ENCODE measurements at places on chromosomes 2 and 18.

- DNase-seq = no peak
Observed at GRCh38 chr2:146818122-146818521, 1026.7 kb upstream of the ACVR2A start.

DNA sequence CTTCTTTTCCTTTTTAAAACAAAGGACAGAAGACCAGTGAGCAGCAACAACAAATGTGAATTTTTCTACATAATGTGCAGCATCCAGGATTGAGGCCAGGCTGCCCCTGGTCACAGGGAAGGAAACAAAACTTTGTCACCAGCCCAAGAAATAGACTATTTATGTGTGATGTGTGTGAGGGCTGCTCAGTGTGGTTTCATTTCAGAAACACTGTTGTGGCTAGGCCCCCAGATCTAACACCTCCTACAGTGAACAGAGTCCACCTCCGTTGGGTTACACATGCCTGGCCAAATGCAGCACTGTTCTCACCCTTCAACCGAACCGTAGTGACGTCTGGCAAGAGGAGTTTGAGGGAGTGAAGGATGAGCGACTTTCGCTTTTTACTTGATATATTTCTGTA is 146.3 kb upstream of the RIOK3 start:
- no peak for DNase-seq

DNA sequence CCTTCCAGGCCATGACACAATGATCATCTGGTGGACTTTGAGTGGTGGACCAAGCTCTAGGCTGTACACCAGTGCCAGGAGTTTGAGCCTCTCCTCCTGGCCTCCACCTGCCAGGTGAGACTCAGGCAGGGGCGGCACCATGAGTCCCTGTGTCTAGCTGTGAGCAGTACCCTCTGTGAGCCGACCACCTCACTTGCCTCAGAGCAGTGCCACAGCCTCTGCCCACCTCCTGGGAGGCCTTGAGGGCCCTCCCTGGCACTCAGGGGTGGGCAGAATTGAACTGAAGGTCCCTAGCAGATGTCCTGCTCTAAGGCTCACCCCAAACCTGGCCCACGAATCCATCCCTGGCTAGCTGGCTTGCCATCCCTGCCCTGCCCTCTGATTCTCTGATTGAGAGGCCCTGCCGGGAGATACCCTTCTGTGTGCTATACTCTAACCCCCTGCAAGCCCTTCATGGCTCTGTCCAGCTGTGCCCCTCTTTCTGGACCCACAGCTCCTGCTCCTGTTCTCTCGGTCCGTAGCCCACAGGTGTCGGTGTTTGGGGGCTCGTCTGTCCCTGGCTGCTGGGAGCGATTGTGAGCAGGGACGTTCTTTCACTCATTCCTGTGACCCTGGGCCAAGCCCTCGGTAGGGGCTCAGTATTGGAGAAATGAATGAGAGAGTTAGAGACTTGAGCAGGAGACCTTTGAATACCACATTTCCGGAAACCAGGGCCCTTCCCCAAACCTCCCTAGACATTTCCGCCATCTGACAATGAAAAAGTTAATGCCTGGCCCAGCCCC is 70.0 kb downstream of the INHBB start:
- DNase-seq = no peak

DNA sequence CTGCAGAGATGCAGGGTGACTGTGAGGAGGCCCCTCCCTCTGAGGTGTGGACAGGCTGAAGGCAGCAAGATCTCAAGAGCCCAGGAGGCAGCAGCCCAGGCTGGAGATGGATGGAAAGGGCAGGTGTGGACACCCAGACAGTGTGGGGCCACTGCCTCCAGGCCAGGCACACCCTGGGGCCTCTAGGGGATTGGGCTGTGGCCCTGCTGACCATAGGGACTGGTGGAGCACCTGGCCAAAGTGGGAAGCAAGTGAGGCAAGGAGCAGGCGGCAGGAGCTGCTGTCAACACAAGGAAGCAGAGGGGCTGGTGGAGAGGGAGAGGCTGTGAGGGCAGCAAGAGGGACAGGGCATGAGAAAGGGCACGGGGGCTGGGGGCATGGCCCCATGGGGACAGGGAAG is 10.8 kb downstream of the SNED1 start:
- no peak for DNase-seq

GRCh38 chr18:46712406-46712805 is 44.4 kb downstream of the ST8SIA5 start:
- no peak for DNase-seq

DNA sequence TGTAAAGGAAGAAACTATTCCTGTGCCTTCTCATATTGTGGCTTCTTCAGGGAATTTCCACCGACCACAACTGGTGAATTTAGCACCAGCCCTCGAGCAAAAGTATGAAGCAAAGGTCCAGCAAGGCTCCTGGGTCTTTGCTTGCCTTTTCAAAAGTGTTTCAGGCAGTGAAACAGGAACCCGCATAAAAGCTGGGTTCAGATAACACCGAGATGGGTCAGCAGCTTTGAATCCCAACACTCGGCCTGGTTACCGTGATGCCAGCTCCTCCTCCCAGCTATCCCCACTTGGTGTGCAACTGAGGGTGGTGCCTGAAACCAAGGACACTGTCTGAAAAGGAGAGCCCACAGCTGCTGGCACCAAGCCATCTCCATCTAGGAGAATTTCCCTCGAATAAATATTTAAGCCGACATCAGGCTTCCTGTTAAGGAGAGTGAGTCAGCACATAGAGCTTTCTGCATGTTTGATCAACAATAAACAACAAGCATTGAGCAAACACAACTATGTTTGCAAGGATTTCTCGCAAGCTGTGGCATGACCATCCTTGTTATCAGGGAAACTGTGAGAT is 69.5 kb downstream of the ANTXR1 start:
- DNase-seq = no peak

GRCh38 chr2:197297266-197297665 is 13.3 kb downstream of the ANKRD44 start:
- no peak for DNase-seq

DNA sequence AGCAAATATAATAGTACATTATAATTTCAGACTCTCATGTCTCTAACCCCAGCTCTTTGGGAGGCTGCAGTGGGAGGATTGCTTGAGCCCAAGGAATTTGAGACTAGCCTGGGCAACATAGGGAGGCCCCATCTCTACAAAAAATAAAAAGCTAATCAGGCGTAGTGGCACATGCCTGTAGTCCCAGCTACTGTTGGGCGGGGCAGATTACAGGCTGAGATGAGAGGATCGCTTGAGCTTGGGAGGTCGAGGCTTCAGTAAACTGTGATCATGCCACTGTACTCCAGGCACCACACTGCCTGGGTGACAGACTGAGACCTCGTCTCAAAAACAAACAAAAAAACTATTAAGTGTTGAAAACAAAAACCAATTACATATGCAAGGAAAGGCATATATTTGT is 123.0 kb upstream of the MYO3B start:
- no peak for DNase-seq

DNA sequence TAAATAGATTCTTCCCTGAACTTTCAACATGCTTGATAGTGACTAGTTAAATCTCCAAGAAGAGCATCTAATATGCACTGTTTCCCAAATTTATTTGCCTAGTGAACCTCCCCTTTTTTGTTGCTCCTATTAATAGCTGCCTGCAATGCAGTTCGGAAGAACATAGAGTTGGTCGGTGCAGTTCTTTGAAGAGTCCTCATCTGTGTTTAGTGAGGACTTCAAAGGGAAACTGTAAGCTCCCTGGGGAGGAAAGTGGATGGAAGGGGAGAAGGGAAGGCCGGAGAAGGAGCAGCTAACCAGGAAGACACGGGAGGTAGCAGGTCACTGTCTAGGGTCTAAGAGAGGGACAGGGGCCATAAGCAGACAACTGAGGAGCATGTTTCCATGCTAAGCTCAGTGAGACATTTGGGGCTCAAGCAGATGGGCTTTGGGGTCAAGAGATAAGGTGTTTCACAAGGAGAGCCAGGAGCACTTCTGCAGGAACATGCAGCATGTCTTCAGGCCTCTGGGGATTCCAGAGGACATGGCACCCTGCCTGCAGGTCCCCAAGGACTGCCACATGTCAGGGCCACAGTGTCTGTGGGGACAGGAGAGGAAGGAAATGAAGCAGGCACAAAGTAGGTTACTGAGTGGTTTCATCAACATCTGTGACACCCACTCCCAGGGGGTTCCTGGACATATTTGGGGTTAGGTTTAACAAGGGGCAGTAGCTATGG is 48.7 kb upstream of the ANXA4 start:
- DNase-seq = no peak

DNA sequence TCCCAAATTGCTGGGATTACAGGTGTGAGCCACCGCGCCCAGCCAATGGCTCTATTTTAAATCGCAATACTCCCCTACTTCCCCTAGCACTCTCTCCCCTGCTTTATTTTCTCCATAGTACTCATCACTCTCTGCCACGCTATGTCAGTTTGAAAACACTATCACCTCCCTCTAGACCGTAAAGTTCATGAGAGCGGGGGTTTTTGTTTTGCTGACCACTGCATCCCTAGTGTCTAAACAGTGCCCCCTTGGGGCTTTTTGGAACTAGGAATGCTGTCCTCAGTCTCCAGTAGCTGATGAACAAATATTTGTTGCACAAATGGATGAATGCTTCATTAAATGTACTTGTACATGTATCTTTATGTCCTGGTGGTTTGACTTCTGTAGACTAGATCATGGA is 44.1 kb downstream of the ATOH8 start:
- DNase-seq = no peak

- DNase-seq = no peak
Observed at GRCh38 chr2:130786076-130786475, 30.7 kb downstream of the AMER3 start.

DNA sequence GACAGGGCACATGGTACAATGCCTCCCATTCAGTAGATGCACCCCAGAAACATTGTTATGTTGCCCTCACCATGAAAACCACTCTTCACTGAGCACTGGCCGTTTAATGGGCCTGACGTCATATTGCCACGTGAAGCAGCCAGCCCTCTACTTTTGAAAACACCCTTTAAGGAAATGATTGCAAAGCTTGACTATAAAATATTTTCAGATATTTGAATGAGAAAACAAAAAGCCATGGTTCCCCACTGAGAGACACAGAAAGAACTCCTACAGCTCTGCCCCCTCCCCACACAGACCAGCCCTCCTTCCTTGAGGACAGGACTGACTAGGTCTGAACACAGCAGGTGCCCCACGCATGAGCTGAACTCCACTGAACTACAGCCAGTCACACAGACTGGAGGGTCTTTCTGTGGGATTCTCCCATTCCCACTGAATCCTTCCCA is 349.1 kb downstream of the ANAPC1 start:
- DNase-seq = no peak

DNA sequence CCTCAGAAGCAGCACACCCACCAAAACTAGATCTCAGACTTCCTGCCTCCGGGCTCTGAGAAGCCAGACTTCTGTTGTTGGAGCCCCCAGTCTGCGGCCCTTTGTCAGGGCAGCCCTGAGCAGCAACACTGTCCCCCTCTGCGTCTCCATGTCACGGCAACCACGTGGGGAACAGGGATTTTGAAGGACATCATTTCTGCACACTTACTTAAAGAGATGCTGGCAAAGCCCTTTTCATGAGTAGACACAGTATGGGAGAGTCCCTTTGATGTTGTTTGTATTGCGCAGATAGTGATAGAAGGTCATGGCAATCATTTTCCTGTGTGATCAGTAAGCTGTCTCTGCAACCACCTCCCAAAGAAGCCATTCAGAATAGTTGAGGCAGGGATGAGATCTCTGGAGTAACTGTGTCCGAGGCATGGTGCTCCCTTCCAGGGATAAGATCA is 69.1 kb upstream of the ID2 start:
- DNase-seq = no peak

DNA sequence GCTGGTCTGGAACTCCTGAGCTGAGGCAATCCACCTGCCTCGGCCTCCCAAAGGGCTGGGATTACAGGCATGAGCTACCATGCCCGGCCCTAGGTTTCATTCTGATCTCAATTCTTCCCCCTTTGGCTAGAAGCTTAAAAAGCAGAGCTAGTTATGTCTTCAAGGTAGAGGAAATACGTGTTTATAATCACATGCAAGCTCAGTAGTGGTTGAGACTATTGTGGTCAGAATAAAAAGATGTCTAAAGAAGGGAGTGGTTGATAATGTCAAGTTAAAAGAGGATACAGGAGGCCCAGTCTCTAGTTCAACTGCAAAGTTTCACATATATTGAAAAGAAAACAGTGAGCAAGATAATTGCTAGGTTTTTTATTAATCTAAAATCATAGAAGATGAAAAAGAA is 807.8 kb upstream of the ACVR2A start:
- no peak for DNase-seq

DNA sequence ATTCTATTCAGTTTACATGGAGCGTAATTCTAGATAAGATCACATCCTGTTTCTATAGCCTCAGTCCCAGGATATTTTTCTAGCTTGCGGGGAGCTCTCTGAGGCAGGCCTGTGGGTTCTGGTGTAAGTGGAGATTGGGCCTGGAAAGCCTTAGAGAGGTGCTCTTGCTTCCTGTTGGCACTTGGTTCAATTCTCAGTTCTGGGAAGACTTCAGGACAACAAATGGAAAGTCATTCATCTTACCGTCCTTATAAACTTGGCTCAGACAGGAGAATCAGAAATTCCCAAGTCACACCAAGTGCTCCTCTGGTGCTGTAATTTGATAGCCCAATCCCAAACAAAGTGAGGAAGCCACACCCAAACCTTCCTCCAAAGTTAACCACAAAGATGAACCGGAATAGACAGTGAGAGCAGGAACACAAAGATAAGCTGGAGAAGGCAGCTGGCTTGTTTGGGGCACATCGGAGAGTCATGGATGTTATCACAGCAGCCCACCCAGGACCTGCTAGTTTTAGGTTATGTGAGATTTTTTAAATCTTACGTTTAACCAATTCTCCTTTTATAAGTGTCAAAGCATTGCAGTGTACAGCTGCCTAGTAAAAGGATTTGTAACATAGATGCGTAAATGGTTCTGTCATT is 144.3 kb upstream of the MAP3K20 start:
- DNase-seq = no peak

DNA sequence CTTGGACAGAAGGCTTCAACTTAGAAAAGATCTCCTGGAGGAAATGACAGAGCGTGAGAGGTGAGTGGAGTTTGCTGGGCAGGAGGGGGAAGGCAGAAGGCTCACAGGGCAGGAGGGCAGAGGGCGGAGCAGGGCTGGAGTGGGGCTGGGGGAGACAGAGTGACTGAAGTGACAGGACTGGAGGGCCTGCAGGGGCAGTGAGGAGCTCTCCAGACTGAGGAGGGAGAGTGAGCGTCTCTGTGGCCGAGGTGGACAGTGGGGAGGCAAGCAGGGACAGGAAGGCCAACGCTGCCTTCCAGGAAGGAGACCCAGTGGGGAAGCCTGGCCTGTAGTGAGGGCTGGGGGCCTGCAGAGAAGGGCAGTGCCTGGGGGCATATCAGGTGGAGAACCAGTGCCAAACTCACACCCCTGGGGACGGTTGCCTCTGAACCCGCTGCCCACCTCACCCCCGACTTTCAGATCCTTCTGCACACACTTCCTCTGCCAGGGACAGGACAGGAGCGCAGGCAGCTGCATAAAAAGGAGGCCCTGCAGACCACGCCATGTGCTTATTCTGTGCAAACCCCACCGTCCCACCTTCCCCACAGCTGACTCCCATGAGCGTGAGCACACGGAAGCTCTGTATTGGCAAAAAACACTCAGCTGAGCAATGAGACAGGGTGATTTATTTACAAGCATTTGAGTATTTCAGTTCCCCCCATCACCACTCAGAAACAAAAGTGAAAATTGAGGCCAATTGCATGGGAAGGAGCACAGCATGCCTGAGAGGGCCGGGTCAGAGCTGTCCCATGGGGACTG is 244.3 kb downstream of the FAM210A start:
- DNase-seq = no peak
